ENCODE measurements at places on chromosomes 4 and X.

GRCh38 chr4:121266982-121267381 lies 102.9 kb upstream of the TNIP3 start:
- DNase-seq: no peak

DNA sequence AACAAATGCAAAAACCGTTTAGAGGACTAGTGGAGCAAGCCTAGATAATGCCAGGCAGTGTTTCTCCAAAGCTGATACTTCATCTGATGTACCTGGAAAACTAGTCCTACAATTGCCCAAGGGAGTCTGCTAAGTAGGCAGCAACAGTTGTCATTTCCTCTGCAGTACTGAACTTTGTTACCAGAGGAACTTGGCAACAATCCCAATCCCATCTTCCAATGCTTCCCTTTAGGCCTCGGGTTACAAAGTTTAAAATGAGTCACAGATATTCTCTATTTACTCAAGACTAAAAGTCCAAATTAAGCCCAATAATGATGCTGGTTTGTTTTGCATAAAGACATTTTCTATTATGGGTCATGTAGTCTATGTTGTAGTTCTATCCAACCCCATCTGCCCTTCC lies 120.0 kb upstream of the GLRA2 start:
- DNase-seq: no peak

- peak; percentile 51 for DNase-seq
Measured at GRCh38 chr4:129429581-129430320, 333.8 kb downstream of the C4orf33 start.

- DNase-seq: no peak
Measured at GRCh38 chrX:42140320-42140719, 217.0 kb upstream of the CASK start.

- no peak for DNase-seq
Measured at GRCh38 chrX:148695255-148695654, 194.8 kb downstream of the AFF2 start.

GRCh38 chr4:121822796-121823504 lies 733 bp downstream of the CCNA2 start:
- peak; percentile 30 for DNase-seq

DNA sequence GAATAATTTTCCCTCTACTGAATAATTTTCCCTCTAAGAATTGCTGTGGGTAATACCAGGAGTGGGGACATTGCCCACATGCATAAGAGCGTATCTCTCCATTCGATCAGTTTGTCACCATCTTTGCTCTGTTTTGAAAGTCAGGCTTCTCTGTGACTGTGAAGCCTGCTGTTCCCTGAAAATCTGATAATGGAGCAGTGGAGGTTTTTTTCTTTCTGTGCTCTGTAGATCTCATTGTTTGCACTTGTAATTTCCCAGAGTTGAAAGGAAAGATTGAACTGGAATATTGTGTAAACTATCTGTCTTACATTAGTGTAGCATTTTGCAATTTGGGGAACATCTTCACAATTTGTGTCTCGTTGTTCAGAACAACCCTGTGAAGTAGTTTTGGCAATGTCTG lies 4.3 kb downstream of the ZXDB start:
- DNase-seq: no peak

DNA sequence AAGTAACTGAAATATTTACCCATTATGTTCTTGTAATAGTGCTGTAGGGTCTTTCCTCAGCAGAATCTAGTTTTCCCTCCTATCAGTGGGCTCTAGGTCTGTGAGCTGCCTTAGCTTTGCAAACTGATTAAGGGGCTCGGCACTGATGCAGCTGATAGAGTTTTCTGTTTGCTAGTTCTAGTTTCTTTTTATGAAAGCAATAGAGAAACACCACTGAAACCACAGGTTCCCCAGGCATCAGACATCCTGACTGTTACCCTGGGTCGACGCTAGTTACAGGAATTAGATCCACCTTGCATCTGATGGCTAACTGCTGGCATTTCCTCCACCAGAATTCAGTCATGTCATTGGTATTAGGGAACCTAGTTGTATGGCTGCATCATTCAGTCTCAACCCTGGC lies 225.0 kb upstream of the VCX start:
- no peak for DNase-seq

DNA sequence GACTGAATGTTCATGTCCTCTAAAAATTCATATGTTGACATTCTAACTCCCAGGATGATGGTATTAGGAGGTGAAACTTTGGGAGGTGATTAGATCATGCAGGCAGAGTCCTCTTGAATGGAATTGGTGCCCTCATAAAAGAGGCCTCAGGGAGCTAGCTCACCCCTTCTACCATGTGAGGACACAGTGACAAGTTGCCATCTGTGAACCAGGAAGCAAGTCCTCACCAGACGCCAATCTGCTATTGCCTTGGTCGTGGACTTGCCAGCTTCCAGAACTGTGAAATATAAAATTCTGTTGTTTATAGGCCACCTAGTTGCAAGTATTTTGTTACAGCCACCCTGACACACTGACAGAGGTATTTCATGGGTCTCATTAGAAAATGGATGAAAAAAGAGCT lies 28.5 kb upstream of the LONRF3 start:
- no peak for DNase-seq

GRCh38 chr4:26082565-26082964 lies 168.5 kb downstream of the SMIM20 start:
- no peak for DNase-seq

- no peak for DNase-seq
Measured at GRCh38 chr4:165799384-165799815, 73.6 kb upstream of the TLL1 start.

DNA sequence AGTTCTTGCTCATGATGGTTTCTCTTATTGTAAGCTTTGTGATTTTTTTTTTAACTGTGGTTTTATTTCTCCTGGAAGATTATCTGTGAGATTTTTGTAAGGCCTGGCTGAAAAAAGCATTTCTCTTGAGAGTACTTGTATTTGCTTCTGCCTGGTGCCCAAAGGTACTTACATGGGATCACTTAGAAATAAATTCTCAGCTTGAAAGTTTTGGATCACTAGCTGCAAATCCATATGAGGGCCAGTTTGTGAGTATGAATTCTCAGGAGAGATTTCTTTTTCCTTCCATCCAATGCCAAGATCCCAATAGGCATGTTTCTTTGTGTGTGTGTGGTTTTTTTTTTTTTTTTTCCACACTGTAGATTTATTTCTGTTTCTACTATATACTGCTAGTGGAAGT lies 1884.7 kb upstream of the PCDH7 start:
- DNase-seq: peak; percentile 17

GRCh38 chr4:154741922-154742850 lies 1.6 kb upstream of the LRAT start:
- no peak for DNase-seq

DNA sequence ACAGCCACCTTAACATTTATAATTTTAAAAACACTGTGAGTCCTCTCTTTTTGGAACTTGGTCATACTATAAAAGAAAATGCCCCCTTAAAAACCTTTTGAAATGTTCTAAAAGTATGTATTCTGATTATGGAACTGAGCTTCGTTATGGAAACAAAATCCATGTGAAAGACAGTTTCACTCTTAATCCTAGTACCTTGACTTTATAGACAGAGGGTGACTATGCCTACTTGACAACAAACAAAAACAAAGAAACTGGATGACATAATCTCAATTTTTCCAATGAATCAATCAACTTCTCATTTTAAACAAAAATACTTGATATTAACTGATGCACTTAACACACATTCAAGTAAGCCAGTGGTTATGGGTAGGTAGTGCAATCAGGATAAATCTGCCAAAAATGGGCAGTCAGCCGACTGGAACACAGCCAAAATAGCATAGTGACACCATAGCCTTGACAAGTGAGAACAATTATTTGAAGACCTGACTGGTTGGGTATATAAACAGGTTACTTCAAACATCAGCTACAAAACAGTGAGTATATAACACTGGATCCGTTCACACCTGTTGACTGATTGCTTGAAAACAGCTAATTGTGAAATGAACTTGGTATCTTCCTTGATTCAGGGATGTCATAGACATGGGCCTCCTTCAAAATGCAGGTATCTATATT lies 265.5 kb downstream of the PPP3CA start:
- DNase-seq: peak; percentile 26

- no peak for DNase-seq
Measured at GRCh38 chr4:151955721-151956380, 195.0 kb upstream of the GATB start.

DNA sequence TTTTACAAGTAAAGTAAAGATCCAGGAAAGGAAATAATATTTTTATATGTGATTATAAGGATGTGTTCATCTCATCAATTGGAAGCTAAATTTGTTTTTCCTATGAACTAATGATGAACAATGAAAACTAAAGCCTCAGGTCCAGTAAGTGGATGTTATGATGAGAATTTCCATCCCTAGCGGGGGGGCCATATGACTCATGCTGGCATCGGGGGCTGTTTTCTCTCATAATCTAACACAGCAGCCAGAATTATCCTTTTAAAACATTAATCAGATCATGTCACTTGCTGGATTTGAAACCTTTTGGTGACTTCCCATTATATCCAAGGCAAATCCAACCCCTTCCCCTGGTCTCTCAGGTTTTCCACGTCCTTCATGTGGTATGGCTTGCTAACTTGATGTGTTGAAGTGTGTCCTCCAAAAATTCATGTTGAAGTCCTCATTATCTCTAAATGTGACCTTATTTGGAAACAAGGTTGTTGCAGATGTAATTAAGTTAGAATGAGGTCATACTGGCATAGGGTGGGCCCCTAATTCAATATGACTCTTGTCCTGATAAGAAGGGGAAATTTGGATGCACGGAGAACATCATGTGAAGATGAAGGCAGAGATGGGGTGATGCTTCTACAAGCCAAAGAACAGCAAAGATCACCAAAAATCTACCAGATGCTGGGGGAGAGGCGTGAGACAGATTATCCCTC lies 96.8 kb downstream of the AKAP4 start:
- no peak for DNase-seq

GRCh38 chrX:15856222-15856587 lies 1.6 kb upstream of the AP1S2 start:
- no peak for DNase-seq

DNA sequence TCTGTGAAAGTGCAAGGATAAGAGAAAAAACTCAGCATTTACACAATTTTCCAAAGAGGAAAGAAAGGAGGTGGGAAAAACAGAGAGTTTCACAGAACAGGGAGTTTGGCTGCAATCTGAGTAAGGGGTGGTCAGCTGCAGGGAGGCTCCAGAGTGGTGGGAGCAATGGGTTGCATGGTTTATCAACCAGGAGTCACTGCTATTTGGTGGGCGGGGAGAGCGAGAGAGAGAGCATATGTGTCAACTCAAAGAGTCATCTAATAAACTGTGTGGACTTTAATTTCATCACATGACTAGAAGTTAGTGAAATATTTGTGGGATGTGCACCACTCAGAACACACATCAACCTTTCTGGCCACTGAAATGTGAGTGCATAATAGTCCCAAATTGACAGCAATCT lies 94.6 kb downstream of the FAM13A start:
- no peak for DNase-seq

GRCh38 chr4:169116270-169116901 lies 106.3 kb upstream of the CBR4 start:
- DNase-seq: no peak

- DNase-seq: no peak
Measured at GRCh38 chr4:10495651-10496050, 38.4 kb upstream of the ZNF518B start.
